CD4-positive, alpha-beta T cell treated with Interleukin-21 for 1 hour (primary cell): ENCODE measurements at places on chromosomes 13 and 19.

- no peak for DNase-seq
Observed at GRCh38 chr19:17347361-17347760, 10.0 kb downstream of the GTPBP3 start.

GRCh38 chr19:45245826-45246225, 619 bp upstream of the EXOC3L2 start:
- no peak for DNase-seq

- no peak for DNase-seq
Observed at GRCh38 chr19:45363861-45364459, 6.4 kb downstream of the ERCC2 start.

DNA sequence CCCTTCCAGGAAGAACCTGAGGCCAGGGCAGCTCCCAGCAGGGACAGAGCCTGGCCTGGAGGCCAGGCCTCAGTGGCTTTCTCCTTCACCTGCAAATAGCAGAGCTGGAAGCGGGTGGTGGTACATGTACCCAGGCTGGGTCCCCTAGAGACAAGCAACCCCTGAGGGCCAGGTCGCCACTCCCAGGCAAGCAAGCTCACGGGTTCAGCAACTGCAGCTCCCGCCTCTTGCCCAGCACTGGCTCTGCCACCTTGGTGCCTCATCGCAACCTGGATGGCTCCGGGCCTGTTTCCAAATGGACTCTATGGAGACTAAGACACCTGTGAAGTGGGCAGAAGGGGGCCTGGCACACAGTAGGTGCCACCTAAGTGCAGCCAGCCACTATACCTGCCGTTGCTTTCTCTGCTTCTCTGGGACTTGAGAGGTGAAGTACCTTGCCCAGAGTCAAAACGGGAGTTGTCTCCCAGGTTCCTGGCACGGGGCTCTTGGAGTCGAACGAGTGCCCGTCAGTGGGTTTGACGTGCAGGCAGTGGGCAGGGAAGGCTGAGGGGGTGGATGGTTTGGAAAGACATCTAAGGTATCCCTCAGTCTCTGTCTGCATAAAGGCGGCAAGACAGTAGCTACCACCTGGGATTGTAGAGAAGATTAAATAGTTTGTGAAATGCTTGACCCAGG, 2.4 kb upstream of the PLPP2 start:
- DNase-seq, result no peak

- no peak for DNase-seq
Observed at GRCh38 chr19:15431396-15432017, 12.7 kb upstream of the AKAP8L start.

DNA sequence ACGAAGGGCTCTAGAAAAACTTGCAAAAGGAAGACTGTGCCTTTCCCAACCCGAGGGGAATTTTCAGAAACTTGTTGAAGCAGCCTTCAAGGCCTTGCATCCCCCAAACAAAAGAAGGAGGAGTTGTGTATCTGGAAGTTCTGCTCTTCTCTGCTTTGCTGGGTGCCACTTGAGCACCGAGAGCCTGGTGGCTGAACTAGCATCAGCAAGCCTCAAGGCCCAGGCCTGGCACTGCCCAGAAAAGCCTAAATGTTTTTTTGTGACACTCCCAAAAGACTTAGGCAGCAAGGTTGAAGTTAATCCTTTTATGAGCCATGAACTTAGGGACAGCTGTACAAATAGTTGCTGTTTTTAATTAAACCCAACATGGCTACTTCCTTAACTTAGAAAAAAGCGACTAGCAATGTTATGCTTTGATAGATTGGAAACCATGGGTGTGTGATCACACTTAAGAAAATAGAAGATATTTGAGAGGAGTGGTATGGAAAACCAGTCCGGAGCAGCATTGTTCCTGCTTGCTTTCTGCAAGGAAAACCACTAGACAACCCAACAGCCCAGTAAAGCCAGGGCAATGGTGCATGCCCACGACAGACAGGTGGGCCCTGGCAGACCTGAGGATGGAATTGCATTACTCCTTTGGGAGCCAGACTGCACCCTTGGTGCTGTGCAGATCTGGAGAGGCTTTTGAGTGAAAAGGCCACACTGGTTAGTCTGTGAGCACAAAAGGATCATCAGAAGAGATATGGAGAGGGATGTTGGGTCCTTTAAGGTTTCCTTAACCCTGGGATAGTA, 788 bp upstream of the DLEU7 start:
- DNase-seq, result no peak

- peak; percentile 28 for DNase-seq
Observed at GRCh38 chr13:59680429-59681024, 483.2 kb downstream of the DIAPH3 start.

DNA sequence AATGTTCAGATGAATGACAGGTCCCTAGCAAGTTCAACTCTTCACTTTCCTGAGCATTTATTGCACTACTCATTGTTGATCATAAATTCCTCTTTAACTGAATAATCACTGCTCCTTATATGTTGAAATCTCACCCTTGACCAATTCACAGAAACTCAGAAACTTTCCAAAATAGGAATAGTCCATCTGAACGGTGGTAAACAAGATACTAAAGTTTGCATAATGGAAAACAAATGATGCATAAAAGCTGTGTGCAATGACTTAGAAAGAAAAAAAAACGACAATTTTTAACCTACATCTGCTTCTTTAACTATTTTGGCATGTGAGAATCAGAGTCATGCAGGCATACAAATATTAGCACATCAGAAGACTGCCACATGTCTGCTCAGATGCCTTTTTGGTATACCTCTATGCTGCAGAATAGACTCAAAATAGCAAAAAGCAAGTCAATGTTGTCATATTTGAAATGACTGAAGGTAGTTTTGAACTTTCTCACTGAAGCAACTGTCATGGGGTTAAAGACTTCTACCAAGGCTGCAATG, 34.8 kb downstream of the SLC10A2 start:
- DNase-seq, result no peak

DNA sequence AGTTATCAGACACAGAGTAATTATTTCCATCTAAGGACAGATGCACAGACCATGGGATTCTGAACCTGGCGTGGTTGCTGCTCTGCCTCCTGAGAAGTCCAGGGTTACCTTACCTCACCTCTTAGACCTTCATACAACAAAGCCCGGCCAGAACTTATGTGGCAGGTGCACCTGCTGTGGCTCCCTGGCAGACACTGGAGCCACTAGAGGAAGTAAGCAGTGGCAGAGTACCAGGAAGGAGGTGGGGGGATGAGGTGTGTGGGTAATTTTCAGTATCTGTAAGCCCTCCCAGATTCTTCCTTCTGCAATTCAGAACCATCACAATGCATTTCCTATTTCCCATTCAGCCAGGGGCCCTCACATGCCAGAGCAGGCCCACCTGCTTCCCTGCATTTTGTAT, 106.1 kb upstream of the DOCK9 start:
- DNase-seq, result peak; percentile 37

GRCh38 chr13:76992548-76993001, 694 bp downstream of the CLN5 start:
- DNase-seq, result peak; percentile 39

- no peak for DNase-seq
Observed at GRCh38 chr19:47209319-47210179, 21.4 kb downstream of the BBC3 start.

- DNase-seq, result no peak
Observed at GRCh38 chr19:29634002-29634401, 27.9 kb downstream of the POP4 start.
